CD4-positive, alpha-beta T cell treated with Interleukin-4 for 4 hours (primary cell): ENCODE measurements at places on chromosomes 11 and 22.

- no peak for DNase-seq
Measured at GRCh38 chr11:99739464-99740089, 718.8 kb downstream of the CNTN5 start.

GRCh38 chr22:26561756-26562417, 28.0 kb downstream of the TPST2 start:
- DNase-seq = no peak

GRCh38 chr22:49270595-49271368, 556.9 kb downstream of the BRD1 start:
- no peak for DNase-seq

GRCh38 chr11:108286370-108286769, 63.5 kb downstream of the ATM start:
- peak; percentile 6 for DNase-seq

DNA sequence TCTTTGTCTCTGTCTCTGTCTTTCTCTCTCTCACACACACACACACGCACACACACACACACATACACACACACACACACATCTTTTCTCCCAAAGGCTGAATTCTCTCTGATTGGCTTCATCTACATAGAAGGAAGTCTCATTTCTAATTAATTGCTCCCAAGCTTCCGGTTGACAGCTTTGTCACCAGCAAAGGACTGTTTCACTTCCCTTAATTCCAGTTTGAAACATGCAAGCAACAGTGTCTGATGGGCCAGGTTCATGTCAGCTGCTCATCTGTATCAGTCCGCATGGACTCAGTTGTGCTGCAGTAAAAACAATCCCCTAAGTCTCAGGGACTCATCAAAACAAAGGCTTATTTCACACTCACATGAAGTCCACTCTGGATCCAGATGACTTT, 16.2 kb upstream of the PVALB start:
- no peak for DNase-seq

DNA sequence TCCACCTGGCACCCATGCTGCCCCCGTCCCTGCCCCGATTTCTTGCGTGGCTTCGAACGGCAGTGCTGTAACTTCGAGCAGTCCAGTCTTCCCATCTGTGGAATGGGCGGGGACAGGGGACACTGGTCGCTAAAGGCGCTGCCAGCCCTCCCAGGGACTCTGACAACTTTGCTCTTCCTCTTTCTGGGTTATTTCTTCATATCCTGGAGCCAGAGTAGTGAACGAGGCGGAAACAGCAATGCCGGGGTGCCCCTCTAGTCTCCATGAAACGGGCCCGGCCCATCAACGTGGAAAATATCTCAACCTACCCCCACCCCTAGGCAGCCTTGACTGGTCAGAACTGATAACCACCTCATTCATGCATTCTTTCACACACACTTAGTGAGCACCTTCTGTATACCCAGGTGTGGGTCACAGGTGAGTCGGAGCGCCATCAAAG, 42.8 kb downstream of the TRIOBP start:
- DNase-seq = peak; percentile 10

DNA sequence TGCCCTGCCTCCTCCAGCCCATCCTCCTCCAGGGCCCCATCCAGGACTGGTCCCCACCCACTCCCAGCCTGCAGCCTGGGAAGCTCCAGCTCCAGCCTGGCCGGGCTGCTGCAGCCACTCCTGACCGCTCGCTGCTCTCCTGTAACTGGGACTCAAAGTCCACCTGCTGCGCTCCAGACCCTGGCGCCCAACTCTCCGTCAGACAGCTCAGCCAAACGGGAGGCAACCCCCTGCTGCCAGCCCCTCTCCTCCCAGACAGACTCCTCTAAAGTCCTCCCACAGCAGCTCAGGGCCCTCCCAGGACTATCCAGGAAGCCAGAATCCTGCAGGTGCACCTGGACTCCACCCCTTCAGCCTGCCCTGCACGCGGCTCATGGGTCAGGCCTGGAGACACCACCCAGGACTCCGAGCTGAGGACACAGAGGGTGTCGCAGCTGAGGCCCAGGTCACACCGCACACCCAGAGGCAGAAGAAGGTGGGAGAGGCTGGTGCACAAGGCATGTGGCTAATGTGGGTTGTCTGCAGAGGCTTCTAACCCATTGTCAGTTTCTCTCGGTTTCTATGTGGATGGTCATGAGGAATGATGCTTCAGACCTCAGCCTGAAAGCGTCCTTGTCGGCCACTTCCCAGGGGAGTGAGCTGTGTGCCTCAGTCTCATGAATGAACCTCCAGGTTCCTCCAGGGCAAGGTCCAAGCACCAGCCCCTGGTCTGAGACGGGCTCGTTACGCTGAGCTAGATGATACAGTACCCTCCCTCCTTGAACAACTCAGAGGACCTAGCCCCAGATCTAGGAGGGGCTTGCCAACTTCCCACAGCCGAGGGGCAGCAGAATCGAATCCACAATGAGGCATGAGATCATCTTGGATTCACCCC, 1514.8 kb downstream of the TBC1D22A start:
- DNase-seq = no peak

DNA sequence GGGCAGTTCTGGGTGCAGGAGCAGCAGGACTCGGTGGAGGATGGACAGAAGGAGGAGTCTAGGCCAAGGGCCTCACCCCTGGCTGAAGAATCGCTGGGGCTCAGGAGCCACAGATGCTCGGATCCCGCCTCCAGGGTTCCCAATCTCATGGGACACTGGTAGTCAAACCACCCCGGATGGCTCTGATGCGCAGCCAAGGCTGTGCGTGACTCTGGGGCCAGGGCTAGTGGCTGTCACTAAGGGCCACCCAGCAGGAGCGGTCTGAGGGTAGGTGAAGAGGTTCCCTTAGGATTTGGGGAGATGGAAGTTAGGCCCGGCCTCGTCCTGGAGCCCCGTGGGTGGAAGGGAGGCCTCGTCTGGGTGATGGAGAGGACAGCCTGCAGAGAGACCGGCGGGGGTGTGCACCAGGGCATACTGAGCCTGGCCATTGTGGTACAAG, 300.6 kb downstream of the TBC1D22A start:
- no peak for DNase-seq

DNA sequence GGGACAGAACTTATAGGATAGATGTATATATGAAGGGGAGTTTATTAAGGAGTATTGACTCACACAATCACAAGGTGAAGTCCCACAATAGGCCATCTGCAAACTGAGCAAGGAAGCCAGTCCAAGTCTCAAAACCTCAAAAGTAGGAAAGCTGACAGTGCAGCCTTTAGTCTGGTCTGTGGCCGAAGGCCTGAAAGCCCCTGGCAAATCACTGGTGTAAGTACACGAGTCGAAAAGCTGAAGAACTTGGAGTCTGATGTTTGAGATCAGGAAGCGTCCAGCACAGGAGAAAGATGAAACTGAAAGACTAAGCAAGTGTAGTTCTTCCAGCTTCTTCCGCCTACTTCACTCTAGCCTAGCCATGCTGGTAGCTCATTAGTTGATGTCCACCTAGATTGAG, 799.6 kb upstream of the ARHGAP42 start:
- DNase-seq = no peak

- no peak for DNase-seq
Measured at GRCh38 chr11:34825670-34826383, 90.4 kb downstream of the APIP start.

GRCh38 chr11:116990061-116990473, 108.2 kb downstream of the SIK3 start:
- DNase-seq = no peak

- peak; percentile 46 for DNase-seq
Measured at GRCh38 chr22:20031732-20032406, 11.0 kb downstream of the TANGO2 start.

- DNase-seq = no peak
Measured at GRCh38 chr11:47062736-47063135, 113.9 kb downstream of the ARFGAP2 start.

GRCh38 chr22:30425616-30426387, at the start of gene MTFP1:
Gene MTFP1 (plus strand): TSS chr22:30425768. CDS start chr22:30425880, 112 bp downstream.
- peak; percentile 40 for DNase-seq

GRCh38 chr22:45999379-45999971, 22.5 kb upstream of the WNT7B start:
- no peak for DNase-seq

DNA sequence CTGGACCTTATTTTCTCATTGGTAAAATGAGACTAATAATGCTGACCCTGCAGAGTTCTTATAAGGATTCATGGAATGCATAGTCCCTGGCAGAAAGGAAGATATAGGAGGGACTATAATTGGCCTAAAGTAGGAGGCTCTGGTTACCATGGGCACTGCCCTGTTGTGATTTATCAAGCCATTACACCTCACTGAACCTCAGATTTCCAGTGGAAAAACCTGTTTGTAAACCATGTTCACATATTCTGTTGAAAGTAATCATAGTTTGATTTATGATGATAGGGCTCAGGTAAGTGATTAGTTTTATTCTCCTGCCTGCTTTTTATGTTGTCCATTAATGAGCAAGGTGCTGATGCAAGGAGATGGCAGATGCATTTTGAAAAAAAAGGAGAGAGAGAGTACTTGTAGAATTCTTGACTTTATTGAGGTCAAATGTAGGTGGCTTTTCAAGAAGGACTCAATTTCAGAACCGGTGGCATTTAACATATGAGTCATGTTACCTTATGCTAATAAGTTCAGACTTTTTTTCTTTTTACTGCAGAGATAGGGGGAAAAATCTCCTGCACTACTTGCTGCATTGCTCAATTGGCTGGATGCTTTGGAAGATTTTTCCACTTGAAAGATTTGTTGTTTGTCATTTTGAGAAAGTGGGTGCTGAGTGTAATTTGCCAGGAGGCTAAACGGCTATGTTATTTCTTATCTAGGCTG, 14.6 kb downstream of the NF2 start:
- DNase-seq = peak; percentile 23

DNA sequence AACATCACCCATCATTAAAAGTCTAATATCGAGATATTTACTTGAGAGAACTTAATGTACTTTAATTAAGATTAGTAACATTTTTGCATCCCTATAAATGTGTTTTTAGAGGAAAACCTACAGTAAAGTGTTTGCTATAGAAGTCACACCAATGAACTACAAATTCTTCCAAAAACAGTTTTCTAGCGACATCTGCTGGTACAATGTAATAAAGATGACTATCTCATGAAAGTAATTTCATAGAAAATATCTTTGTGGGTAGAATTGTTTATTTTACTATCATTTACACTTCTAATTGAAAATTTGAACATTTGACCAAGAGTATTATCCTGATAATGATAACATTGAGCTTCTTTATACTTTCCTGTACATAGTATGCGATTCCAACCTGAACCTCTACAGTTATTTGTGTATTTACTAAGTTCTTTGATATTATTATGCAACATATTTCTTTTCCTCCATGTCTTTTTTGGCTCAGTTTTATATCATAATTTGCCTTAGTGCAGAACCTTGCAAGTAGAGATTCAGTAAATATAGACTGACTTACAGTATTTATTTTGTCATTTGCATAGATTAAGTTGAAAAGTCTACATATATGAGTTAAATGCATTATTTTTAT, 252.7 kb downstream of the TMEM135 start:
- peak; percentile 62 for DNase-seq

GRCh38 chr22:35425971-35426800, 26.2 kb downstream of the MCM5 start:
- no peak for DNase-seq

- no peak for DNase-seq
Measured at GRCh38 chr22:38754751-38755154, 1.0 kb downstream of the SUN2 start.

GRCh38 chr11:75858042-75858441, 43.0 kb downstream of the UVRAG start:
- no peak for DNase-seq

- DNase-seq = no peak
Measured at GRCh38 chr11:76193219-76193618, 13.1 kb downstream of the WNT11 start.

DNA sequence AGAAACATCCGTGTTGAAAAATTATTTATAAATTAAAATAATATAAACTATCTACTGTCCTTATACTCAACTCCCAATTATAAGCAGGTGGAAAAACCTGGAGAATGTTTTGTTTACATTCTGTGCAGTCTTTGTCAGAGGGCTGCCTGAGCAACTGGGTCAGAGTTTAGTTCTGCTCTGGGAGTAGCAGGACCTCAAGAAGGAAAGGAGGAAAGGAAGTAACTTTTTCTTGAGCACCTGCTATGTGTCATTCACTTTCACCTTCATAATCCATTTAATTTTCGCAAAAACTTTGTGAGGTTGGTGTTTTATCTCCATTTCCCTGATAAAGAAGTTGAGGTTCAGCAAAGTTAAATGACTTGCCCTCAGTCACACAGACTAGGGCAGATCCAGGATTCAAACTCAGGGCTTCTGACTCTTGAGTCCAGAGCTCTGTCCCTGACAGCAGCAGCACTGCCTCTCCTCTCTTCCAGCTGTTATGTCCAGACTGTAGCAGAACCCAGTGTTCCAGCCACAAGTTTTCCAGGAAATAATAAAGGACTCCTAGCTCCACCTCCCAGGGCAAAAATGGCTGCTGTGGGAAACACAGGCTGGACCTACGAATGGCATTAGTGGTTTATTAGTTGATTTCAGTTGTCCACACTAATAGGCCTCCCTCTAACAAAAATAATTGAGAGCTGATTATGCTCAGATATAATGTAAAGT, 6.4 kb downstream of the CD3E start:
- no peak for DNase-seq

- DNase-seq = no peak
Measured at GRCh38 chr22:29867260-29867659, 15.7 kb upstream of the MTMR3 start.

DNA sequence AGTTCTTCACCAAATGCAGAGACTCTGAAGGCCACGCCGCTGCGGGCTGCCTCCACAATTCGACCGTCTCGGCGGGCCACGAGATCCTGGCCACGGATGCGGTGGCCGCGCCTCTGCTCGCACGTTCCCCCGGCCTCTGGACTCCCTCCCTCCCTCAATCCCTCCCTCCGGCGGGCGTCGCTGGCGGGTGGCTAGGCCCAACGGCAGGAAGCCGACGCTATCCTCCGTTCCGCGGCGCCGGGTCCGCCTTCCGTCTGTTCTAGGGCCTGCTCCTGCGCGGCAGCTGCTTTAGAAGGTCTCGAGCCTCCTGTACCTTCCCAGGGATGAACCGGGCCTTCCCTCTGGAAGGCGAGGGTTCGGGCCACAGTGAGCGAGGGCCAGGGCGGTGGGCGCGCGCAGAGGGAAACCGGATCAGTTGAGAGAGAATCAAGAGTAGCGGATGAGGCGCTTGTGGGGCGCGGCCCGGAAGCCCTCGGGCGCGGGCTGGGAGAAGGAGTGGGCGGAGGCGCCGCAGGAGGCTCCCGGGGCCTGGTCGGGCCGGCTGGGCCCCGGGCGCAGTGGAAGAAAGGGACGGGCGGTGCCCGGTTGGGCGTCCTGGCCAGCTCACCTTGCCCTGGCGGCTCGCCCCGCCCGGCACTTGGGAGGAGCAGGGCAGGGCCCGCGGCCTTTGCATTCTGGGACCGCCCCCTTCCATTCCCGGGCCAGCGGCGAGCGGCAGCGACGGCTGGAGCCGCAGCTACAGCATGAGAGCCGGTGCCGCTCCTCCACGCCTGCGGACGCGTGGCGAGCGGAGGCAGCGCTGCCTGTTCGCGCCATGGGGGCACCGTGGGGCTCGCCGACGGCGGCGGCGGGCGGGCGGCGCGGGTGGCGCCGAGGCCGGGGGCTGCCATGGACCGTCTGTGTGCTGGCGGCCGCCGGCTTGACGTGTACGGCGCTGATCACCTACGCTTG, at the start of gene FUT4:
TSS of gene FUT4 (plus strand) at position 227 of the 951 bp plus-strand sequence. CDS start at position 440, 213 bp downstream.
- DNase-seq = peak; percentile 60
